DMS53 (cell line): ENCODE measurements at places on chromosomes 5 and 9.

GRCh38 chr9:68540712-68541535 lies at the start of gene TMEM252:
Gene TMEM252 (minus strand): TSS chr9:68540883. CDS start chr9:68540814, 69 bp downstream.
- DNase-seq, result peak; percentile 7

GRCh38 chr9:69173891-69174615 lies at the start of gene TJP2:
Gene TJP2 (plus strand): TSS chr9:69174277. CDS start chr9:69174373, 96 bp downstream.
- DNase-seq, result no peak

- DNase-seq, result no peak
These were observed 76.2 kb upstream of the NTRK2 start for GRCh38 chr9:84593352-84593751.

DNA sequence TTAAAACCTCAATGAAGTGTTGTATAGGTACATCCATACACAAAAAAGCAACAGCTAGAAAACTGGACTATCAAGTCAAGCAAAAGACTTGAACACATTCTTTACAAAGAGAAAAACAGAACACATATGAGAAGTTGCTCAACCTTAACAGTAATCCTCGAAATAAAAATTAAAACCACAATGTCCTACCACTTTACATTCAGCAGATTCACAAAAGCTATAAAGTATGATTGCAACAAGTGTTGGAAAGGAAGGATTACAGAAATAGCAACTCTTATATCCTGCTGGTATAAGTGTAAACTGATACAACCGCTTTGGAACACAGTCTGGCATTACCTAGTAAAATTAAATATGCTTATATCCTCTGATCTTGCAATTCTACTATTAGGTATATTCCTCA lies 28.5 kb upstream of the GOLGA1 start:
- DNase-seq, result no peak

DNA sequence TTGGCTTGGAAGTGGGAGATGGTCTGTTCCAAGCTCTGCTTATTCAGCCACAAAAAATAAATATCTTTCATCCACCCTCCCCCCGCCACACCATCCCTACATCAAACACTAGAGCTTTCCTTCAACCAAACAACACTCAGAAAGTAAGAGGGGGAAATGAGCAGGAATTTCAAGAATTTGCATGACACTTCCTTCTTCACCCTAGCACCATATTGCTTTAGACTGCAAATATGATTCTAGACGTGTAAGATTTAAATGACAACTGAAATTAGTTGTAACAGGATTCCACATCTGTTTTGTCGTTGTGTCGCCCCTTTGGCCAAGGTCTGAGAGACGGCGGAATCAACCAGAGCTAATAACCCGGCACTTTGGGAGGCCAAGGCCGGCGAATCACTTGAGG lies 88.5 kb downstream of the NDFIP1 start:
- DNase-seq, result no peak

DNA sequence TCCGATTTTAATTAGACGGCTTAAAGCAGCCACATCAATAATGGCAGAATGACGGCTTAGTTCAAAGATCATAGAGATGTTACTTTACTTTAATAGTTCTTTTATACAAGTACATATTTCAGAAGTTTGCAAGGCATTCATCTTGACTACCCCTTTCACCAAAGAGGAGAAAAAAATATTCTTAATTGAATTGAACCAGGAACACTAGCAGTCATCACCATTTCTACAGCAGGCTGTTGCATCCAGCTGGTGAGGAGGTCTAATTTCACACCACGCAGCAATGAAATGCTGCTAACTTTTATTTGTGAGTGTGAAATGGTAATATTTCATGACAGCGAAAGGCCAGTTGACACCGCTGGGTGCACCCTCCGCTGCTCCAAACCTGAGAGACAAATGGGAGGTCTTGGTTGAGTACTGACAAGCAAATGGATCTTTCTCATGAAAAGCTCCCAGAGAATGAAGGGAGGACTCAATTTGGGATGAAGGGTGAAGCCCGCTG lies 322.2 kb downstream of the GLIS3 start:
- no peak for DNase-seq

DNA sequence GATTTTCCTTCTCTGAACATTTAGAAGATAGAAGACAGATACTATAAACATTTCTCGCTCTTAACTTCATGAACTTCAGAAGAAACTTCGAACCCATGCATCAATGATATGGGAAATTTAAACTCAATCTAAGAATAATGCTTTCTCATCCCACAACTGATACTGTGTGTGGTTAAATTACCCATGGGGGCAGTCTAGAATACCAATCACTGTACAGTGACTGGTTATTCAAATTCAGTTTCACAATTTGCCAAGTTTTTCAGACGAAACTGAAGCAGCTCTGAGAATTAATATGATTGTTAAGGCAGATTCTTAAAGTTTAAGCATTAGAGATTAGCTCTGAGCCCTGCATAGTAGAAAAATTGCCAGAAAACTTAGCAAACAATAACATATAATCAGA lies 431.0 kb downstream of the SH3GL2 start:
- DNase-seq, result no peak

- DNase-seq, result no peak
These were observed 242.1 kb upstream of the NUDT12 start for GRCh38 chr5:103804711-103805110.

DNA sequence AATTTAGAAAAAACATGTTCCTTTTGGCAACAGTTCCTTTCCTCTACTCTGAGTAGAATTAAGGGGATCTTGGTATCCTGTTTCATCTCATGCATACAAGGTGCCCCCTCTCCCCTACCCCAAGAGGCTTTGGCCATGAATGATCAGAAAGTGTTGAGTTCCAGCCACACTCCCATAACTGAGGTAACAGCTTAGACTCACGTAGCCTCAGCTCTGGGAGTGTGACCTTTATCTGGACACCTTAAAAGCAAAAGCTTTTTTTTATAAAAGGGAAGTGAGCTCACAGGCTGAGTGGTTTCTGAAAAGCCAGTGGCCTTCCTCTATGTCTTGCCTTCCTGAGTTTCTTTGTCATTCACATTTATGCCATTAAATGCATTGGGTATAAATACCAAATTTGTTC lies 900 bp upstream of the HAVCR2 start:
- DNase-seq, result no peak

GRCh38 chr5:54186912-54187445 lies 123.4 kb downstream of the ARL15 start:
- DNase-seq, result no peak

DNA sequence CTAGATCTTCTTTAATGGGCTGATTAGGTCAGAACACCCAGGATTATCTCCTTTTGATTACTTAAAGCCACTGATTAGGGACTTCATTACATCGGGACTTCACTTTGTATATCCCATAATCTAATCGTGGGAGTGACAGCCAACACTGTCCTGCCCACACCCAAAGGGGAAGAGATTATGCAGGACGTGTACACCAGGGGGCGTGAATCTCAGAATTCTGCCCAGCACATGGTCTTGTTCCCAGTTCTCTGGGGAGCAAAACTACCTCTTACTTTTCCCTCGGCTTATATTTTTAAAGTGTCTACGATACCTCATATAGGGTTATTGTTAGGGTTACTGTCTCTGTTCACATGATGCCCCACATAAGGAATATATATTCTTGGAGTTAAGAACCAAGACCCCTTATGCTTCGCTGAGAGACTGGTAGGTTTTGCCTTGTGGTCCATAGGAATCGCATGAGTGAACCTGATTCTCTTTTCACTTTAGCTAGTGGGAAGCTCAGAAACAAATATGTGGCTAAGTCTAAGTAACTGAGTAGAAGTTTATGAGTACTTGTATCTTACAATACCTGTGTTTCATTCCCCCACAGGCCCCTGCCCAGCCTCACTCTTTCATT lies 192.7 kb downstream of the GNA14 start:
- peak; percentile 51 for DNase-seq

DNA sequence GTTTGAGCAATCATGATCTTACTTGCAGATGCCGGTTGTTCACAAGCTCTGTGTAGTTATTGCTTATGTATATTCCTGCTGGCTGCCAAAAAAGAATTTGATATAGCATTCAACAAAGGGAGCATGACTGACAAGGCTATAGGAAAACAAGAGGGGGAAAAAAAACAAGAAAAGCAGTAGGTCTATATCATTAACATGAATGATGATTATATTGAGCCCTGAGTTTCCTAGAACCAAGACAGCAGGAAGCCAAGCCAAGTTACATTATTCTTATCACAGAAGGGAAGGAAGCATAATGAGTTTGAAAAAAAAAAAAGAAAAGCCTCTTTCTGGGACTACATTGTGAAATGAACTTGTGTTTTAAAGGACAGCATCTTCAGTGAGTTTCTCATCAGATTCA lies 41.0 kb downstream of the TSTD2 start:
- DNase-seq, result no peak

GRCh38 chr9:114691046-114691955 lies 9.3 kb upstream of the TEX48 start:
- DNase-seq, result no peak

DNA sequence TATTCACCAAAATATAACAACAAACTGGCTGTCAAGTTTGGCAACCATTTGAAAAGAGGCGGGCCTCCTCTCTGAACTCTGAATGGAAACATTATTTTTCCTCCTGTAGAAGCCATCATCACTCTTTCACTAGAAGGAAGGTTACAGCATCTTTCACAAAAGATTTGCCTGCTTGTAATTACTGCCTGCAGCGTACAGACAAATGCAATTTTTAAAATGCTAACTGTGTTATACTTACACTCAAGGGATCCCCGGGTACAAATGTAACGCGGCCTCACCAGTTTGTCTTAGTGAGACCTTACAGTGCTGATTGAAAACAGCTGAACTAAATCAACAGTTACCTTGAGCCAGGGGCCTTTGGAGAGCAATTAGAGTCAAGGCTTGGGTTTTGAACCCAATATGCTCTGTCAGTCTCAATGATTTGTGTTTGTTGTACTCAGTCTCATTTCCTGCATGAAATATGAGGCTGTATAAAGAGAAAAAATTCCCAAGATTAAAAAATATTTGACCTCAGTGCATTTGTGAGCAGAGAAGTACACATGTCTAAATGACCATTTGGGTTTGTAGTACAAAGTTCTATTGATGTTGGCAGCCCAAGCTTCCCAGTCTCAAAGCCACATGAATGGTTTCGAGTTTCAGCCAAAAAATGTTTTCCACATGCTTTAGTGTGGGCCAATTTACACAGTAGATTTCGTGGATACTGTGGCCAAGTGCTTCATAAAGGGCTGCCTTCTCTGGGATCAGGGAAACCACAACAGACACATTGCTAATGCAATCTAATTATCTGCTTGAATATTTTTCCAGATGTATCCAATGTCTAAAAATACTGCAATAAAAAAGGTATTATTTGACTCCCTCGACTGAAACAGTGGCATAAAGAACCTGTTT lies 500.0 kb downstream of the SPATA31D1 start:
- no peak for DNase-seq

- DNase-seq, result no peak
These were observed 11.6 kb upstream of the SLC6A7 start for GRCh38 chr5:150178262-150178661.

- no peak for DNase-seq
These were observed 103.9 kb upstream of the TAF11L2 start for GRCh38 chr5:17394086-17394485.

DNA sequence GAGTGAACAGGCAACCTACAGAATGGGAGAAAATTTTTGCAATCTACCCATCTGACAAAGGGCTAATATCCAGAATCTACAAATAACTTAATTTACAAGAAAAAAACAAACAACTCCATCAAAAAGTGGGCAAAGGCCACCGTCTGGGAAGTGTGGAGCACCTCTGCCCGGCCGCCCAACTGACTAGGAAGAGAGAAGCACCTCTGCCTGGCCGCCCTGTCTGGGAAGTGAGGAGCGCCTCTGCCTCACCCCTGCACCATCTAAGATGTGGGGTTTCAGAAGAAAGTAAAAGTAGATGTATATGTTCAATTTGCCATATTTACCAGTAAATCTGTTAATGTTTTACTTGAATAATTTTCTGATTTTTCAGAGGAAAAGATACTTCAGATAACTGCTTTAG lies 108.1 kb upstream of the TMEM161B start:
- no peak for DNase-seq

DNA sequence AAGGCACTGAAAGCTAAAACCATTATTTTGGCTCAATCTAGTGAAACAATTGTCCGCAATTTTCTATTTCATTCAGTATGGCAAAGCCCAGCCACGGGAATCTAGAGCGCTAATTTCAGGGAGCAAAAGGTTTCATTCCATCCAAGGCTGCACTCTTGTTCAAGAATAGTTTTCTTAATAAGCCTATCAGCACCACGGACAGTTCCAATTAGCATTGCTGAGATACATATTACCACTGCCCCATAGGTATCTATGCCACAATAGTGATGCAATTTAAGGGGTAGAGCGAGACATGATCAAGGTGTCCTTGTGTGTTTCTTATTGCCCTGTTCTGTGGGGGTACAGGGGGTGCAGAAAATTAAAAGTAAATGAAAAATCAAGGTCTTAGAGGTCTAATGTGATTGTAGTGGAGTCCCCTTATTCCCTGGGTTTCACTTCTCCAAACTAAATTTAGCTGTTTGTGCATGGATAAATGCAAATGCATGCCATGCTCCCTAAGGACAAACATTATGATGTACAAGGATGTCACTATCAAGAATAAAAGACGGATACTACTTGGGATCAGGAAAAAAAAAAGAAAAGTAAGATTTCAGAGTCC lies 45.5 kb downstream of the SPOCK1 start:
- DNase-seq, result peak; percentile 54

GRCh38 chr5:32278406-32278805 lies 34.3 kb downstream of the MTMR12 start:
- DNase-seq, result no peak

DNA sequence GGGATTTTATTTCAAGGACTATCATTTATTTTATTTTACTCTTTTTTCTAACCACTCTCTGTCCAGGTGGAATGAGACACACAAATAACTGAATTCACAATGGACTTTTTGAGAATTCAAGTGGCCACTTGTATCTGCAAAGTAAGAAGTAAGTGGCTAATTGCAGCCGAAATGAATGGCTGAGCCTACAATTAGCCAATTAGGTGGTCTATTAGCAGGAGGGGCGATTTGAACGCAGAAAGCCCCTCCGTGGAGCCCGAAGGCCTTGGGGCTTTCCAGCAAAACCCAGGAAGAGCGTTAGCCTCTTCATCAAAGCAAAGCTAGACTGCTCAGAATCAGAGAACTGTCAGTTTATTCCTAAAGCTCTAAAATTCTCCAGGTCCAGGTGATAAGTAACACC lies 176.9 kb downstream of the EBF1 start:
- DNase-seq, result no peak

DNA sequence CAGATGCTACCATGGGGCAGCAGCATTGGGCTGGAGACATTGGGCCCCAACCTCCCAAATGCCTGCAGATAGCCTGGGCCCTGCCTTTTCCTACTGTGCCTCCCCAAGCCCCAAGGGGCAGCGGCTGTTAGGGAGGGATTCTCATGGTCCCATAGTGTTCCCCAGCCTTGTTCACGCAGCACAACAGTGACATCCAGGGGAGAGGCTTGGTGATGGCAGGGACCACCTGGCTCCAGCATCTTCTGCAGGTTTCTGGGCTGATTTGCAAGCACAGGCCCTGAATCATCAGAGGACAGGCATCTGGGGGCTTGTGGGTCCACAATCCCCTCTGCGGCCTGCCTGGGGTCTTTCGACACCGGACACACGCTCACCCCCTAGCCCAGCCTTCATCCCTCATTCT lies 354.6 kb downstream of the SLIT3 start:
- no peak for DNase-seq

GRCh38 chr9:26565118-26565517 lies 327.5 kb downstream of the CAAP1 start:
- DNase-seq, result peak; percentile 60

- no peak for DNase-seq
These were observed 246.0 kb downstream of the YTHDC2 start for GRCh38 chr5:113759505-113759904.

GRCh38 chr5:124637011-124637410 lies 109.4 kb downstream of the ZNF608 start:
- no peak for DNase-seq

- DNase-seq, result no peak
These were observed 150.6 kb downstream of the ADCY2 start for GRCh38 chr5:7546555-7546954.
